ENCODE measurements at places on chromosomes 12 and 14. TPM values are rescaled to one million over a fixed set of nuclear protein-coding genes. Genes with fewer than 3 reads are reported as not detected.

EPYC gene
- not detected for total RNA-seq

TAS2R42 gene
- total RNA-seq: not detected

DNA sequence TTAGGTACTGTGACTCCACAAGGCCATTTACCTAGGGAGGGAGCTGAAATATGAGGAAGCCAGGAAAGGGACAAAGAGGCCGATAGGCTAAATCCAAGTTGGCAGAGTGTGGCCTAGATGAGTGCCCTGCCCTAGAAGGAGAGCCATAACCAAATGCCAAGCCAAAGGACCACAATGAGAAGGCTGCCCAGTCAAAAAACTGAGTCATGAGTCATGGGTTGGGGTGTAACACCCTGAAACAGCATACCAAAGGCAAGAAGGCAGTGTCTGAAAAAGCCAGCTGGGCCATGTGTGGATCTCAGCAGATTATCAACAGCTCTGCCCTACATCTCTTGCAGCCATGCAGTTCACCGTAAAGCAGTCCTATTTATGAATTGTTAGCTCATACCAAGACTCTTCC lies 171.7 kb downstream of the PHLDA1 start:
- no peaks in the 10 kb centered on the region for H3K27me3 ChIP-seq
- no peaks in the 10 kb centered on the region for H3K4me1 ChIP-seq
- H3K36me3 ChIP-seq: no peaks in the 10 kb centered on the region

B4GALNT3 gene
- 0.26 TPM for total RNA-seq

DNA sequence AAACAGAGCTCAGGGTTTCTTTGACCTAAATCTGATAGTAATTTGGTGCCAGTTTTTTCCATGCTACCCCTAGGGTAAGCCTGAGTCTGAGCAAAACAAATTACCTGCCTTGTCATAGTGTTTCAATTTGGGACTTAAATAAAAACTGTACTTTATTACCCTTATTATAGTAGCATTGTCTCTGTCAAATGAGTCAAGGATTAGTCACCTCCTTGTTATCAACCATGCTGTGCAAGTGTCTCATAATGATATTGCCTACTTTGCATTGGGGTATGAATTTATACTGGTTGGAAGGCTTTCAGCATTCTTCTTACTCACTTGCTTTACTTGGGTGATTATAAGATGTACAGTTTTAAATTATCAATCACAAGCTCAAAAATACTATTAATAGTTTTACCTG lies 380.0 kb downstream of the LRFN5 start:
- H3K4me1 ChIP-seq: no peaks in the 10 kb centered on the region
- no peak overlapping the region for H3K4me3 ChIP-seq
- no peaks in the 10 kb centered on the region for H3K36me3 ChIP-seq

BMP4 gene
- total RNA-seq: 2.9 TPM

FANCM gene
- total RNA-seq: 1.4 TPM

- H3K27ac ChIP-seq: no peak overlapping the region
- H3K4me1 ChIP-seq: no peaks in the 10 kb centered on the region
- H3K27me3 ChIP-seq: no peaks in the 10 kb centered on the region
Measured at GRCh38 chr12:85445060-85445938, 165.3 kb downstream of the ALX1 start.
